RWPE2 (cell line): ENCODE measurements at places on chromosomes 2 and 18.

GRCh38 chr2:110679337-110679707 lies 1.5 kb upstream of the BUB1 start:
- H3K27ac ChIP-seq: no peak overlapping the region
- no peaks in the 10 kb centered on the region for H3K27me3 ChIP-seq
- H3K36me3 ChIP-seq: peaks cover 11% of the 10 kb centered on the region
- no peak for DNase-seq
- peak overlapping the region; percentile 77 for H3K4me3 ChIP-seq

DNA sequence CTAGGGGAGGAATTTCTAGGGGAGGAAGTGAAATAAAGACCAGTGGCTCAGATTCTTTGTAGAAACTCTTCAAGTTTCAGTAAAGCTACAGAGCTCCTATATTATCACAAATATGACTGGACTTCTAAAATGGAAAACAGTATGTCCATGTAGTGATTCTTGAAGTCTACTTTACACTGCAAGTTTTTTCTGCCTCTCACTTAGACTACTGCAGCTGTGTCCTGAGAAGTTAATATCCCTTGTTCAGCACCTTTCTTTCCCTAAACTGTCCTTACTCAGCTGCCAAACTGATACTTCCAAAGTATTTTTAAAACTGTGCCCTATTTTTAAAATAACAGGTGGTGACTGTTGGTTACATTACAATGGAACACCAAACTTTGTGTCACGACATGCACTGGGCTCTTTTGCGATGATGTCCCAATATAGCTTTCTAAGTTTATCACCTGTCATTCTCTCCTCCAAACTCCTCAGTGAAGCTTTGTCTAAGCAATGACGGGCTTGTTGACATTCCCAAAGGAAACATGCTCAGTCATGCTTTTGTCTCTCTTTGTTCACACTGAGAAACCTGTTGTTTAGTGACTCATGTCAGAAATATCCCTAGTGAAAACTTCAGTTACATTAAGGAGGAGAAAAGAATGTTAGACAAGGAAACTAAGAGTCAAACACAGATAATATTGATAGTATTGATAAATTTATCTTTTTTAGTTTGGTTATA lies 341.1 kb downstream of the ARL6IP6 start:
- H3K27ac ChIP-seq: peak overlapping the region; percentile 37
- H3K36me3 ChIP-seq: no peaks in the 10 kb centered on the region
- no peak for DNase-seq
- H3K4me1 ChIP-seq: peaks cover 14% of the 10 kb centered on the region
- no peaks in the 10 kb centered on the region for H3K27me3 ChIP-seq
- H3K4me3 ChIP-seq: no peak overlapping the region

GRCh38 chr2:162509288-162509968 lies 165.5 kb downstream of the GCA start:
- no peak for DNase-seq
- no peaks in the 10 kb centered on the region for H3K27me3 ChIP-seq
- no peaks in the 10 kb centered on the region for H3K4me1 ChIP-seq
- H3K36me3 ChIP-seq: no peaks in the 10 kb centered on the region
- H3K4me3 ChIP-seq: no peak overlapping the region

DNA sequence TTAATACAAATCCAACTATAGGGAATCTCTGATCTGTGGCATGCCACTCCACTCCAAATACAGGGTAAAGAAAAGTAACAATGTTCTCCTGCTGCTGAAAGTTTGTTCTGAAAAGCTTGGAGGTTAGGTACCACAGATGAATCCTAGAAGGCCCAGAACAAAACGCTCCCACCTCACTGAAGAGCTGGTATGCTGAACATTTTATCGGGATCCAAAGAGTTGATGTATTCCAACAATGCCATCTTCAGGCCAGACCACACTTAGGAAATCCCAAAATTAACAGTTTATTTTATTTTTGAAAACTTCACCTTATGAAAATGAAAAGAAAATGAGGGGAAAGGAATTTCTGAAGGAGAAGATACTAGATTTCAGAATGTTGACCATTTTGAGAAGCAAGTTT lies 145.1 kb upstream of the CDH19 start:
- no peaks in the 10 kb centered on the region for H3K36me3 ChIP-seq
- no peaks in the 10 kb centered on the region for H3K4me1 ChIP-seq
- H3K27me3 ChIP-seq: no peaks in the 10 kb centered on the region
- no peak overlapping the region for H3K27ac ChIP-seq

- no peak for DNase-seq
- H3K4me1 ChIP-seq: no peaks in the 10 kb centered on the region
These were observed 408.4 kb downstream of the HRH4 start for GRCh38 chr18:24868760-24869237.

DNA sequence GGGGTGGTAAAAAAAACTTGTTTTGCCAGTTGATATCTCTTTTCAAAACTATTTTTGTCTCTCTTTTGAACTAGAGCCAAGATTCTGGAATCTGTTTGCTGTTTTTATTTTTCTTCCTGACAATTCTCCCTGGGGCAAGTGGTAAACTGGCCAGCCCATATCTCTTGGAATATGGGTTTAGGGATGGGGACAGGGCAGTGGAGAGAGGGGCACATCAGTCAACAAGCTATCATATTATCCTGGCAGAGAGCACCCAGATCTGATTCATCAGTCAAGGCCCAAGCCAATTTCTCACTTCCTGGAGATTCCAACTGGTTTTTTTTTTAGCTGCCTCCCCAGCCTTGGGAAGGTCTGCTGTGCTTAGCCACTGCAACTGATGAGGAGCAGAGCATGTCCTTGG lies 52.3 kb downstream of the ARHGAP28 start:
- no peaks in the 10 kb centered on the region for H3K4me1 ChIP-seq
- H3K27me3 ChIP-seq: no peaks in the 10 kb centered on the region
- no peak overlapping the region for H3K27ac ChIP-seq
- no peak for DNase-seq
- H3K36me3 ChIP-seq: no peaks in the 10 kb centered on the region
- no peak overlapping the region for H3K4me3 ChIP-seq

GRCh38 chr2:240481720-240482119 lies 46.3 kb downstream of the GPC1 start:
- DNase-seq: no peak
- H3K27ac ChIP-seq: no peak overlapping the region
- no peaks in the 10 kb centered on the region for H3K27me3 ChIP-seq
- no peaks in the 10 kb centered on the region for H3K4me1 ChIP-seq
- H3K36me3 ChIP-seq: no peaks in the 10 kb centered on the region

DNA sequence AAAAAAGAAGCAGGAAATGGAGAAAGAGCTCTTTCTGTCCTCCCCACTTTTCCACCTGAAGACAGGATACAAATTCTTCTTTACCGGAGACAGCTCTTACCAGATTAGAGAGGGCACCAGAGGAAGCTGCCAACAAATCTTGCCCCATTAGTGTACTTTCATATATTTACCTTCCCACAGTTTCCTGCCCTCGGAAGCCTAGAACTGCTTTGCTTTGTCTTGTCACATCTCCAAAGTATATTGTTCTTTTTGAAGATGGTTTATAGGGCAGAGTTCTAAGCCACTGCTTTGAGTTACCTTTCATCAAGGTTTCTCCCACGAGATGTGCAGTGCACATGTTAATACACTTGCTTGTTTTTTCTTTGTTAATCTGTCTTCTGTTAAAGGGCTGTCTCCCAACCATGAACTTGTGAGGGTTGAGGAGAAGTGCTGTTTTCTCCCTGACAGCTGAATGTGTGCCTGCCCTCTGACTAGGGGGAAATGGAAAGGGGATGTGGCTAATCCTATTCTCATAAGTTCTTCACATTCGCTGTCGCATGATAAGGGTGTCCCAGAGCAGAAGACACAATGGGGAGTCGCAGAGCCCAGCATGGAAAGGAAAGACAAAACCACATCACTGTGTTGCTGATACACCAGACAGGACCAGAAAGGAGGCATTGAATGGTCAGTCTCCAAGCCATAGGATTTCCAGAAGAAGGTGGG lies 24.2 kb downstream of the CENPA start:
- peaks cover 1% of the 10 kb centered on the region for H3K4me1 ChIP-seq
- no peaks in the 10 kb centered on the region for H3K36me3 ChIP-seq
- DNase-seq: no peak
- no peaks in the 10 kb centered on the region for H3K27me3 ChIP-seq
- H3K27ac ChIP-seq: no peak overlapping the region
- no peak overlapping the region for H3K4me3 ChIP-seq

DNA sequence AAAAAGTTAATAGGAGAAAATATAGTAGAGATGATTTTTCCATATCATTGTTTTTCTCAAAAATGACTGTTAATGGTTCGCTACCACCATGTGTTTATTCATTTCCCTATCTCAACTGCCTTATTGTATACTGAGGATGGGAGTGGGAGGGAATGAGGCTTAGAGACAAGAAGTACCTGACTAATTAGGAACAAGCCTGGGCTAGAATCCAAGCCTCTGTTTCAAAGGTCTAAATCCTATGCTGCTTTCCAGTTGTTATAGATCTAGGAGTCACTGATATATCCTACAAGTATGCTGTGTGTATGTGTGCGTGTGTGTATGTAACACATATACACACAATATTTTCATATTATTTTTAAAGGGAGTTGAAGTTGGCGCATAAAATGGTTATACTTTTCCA lies 465.9 kb downstream of the EPHA4 start:
- H3K4me3 ChIP-seq: no peak overlapping the region
- H3K27ac ChIP-seq: no peak overlapping the region
- DNase-seq: no peak
- H3K27me3 ChIP-seq: no peaks in the 10 kb centered on the region
- no peaks in the 10 kb centered on the region for H3K4me1 ChIP-seq

- peak overlapping the region; percentile 99 for H3K27ac ChIP-seq
- H3K27me3 ChIP-seq: no peaks in the 10 kb centered on the region
- H3K36me3 ChIP-seq: no peaks in the 10 kb centered on the region
- H3K4me3 ChIP-seq: no peak overlapping the region
These were observed 250.9 kb downstream of the DSEL start for GRCh38 chr18:67265464-67266245.

DNA sequence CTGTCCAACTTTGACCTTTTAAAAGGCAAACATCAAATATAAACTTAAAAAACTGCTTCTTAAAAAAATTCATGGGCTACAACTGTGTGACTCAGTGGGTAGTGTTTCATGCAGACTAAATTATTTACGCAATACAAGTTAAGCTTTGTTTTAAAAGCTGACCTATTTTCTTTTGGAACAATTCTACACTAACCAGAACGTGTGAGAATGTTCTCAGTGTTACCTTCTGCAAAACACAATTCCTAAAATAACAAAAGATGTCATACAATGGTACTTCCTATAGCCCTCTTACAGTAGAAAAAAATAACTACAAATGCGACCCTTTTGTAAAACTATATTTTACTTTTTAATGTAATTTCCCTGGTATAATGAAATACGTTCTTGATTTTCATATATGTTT lies 793.8 kb upstream of the FSHR start:
- H3K27me3 ChIP-seq: peaks cover 5% of the 10 kb centered on the region
- DNase-seq: no peak
- no peak overlapping the region for H3K4me3 ChIP-seq
- no peaks in the 10 kb centered on the region for H3K4me1 ChIP-seq
- no peaks in the 10 kb centered on the region for H3K36me3 ChIP-seq
- no peak overlapping the region for H3K27ac ChIP-seq

DNA sequence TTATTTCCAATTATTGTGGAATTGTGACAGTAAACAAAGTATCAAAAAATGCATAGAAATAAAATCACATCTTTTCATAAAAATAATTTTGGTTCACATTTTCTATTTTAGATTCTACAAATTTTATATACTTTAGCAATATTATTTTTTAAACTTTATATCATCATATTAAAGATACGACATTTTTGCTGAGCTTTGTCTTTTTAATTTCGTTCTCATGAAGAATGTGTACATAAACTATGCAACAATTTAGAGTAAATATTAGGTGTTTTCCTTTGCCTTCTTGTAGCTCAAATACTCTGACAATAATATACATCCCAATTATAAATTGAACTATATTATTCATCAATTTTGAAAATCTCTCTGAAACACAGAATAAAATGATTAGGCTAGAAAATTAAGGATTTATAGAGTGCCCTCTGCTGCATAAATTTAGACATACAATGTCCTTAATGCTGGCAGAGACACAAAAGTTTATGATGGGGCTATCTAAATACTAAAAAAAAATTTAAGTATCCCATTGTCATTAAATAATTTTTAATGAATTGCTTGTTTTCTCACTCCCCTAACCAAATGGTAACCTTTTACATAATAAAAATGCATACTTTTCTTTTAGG lies 45.7 kb downstream of the CCDC102B start:
- H3K27me3 ChIP-seq: no peaks in the 10 kb centered on the region
- no peak overlapping the region for H3K27ac ChIP-seq
- no peaks in the 10 kb centered on the region for H3K36me3 ChIP-seq
- DNase-seq: no peak
- H3K4me1 ChIP-seq: peaks cover 21% of the 10 kb centered on the region

DNA sequence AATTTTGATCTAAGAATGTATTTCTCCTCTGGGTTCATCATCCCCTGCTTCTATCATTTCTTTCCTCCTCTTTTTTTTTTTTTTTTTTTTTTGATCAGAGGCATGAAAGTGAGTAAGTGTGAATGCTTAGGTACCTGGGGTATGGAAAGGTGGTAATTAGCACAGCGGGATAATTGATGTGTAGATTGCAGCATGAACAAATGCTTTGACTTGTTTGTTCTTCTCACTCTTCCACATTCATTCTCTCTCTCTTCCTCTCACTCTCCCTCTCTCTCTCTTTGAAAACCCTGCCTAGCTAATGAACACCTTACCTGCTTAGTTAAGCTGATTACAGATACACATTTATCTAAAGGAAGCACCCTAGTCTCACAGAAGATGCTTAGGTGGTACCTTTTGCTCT lies 74.7 kb downstream of the ZEB2 start:
- H3K4me3 ChIP-seq: no peak overlapping the region
- H3K36me3 ChIP-seq: no peaks in the 10 kb centered on the region
- no peaks in the 10 kb centered on the region for H3K4me1 ChIP-seq
- no peak overlapping the region for H3K27ac ChIP-seq
- DNase-seq: no peak

DNA sequence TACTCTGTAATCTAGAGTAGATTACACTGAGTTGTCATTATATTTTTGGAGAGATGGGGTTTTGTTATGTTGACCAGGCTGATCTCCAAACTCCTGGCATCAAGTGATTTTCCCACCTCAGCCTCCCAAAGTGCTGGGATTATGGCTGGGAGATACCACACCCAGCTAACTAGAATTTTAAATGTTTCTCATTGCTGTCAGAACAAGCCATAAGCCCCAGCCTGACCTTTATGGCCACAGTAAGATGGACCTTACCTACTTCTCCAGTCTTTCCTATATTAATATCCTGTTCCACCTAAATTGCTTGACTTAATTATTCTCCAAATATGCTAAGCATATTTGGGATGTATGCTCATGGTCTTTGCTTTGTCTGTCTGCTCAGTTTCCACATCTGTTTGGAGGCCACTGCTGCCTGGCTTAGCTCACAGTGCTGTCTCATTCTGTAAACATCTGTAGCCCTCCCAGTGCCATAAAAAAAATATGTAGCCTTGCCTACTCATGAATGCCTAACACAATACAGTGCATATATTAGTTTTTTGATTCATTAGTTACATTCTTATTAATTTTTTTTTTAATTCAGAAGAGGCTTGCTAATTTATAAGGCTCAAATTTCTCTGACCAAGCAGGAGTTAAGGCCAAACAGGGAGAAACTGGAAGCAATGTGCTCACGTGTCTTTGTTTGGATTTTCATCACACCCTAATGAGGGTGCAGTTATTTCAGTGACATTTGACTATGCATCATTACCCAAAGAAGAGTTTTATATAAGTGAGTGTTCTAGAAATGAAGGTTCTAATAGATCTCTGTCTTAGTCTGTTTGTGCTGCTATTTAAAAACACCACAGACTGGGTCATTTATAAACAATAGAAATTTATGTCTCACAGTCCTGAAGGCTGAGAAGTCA lies 45.3 kb upstream of the PSME4 start:
- H3K27ac ChIP-seq: peak overlapping the region; percentile 36
- H3K27me3 ChIP-seq: no peaks in the 10 kb centered on the region
- no peak for DNase-seq
- no peaks in the 10 kb centered on the region for H3K36me3 ChIP-seq

- no peak for DNase-seq
- H3K4me3 ChIP-seq: no peak overlapping the region
- no peaks in the 10 kb centered on the region for H3K36me3 ChIP-seq
- H3K27ac ChIP-seq: no peak overlapping the region
These were observed 450.8 kb downstream of the DLGAP1 start for GRCh38 chr18:4004183-4004829.
